ENCODE measurements at places on chromosomes 7 and 10.

DNA sequence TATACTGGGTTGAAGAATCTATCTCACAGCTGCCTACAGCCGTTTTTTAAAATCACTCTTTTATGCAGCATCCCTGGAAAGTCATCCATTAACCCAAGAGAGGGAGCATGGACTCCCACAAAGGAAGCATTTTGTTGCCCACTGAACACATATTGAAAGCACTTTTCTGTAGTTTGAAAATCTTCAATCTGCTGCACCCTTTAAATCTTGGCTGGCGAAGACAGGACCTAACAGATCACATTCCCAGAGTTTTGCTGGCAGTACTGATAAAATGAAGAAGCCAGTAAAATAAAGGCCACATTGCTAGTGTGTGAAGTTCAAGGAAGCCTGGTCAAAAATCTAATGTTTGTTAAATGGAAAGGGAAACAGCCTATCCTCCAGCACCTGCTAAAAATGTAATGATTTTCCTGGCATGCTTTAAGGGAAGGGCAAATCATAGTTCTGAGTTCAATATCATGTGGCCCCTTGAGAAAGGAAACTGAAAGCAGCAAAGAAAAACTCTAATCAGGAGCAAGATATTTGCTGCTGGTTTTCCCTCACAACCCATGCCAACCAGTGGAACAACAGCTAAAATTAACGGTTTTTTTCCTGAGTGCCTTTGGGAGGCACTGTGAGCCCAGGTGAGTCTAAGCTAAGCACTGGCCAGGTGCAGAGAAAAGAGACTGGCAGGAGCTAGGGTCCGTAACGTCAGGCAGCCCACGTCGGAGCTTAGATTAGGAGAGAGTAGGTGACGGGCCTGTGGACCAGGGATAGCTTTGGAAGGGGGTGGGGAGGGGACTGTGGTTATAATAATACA is 97.9 kb upstream of the PALS2 start:
- no peak for DNase-seq

DNA sequence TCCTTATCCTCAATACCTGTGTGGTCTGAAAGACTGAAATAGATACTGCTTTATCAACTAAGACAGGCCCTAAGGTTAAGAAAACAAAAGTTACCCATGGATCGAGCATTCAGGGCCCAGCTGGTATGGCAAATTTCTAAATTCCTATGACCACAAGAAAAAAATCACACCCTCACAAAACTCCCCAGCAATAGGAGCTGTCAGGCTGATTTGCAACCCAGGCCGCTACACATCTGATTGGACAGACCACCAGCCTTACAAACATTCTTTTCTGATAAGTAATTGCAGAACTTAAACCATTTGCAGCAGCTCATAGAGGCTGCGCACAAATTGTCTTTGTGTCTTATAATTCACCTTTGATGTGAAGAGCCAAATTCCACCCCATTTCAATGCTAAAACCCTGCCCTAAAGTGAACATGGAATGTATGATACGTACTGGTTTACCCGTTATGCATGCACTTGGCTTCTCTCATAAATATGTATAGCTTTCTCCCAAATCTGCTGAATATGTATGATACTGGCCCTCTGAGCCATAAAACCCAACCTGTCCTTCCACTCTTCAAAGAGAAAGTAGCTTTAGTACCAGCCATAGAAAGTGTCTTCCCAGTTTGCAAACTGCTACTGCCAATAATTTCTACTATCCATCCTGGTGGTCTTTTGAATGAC is 842.5 kb downstream of the GRID1 start:
- no peak for DNase-seq

DNA sequence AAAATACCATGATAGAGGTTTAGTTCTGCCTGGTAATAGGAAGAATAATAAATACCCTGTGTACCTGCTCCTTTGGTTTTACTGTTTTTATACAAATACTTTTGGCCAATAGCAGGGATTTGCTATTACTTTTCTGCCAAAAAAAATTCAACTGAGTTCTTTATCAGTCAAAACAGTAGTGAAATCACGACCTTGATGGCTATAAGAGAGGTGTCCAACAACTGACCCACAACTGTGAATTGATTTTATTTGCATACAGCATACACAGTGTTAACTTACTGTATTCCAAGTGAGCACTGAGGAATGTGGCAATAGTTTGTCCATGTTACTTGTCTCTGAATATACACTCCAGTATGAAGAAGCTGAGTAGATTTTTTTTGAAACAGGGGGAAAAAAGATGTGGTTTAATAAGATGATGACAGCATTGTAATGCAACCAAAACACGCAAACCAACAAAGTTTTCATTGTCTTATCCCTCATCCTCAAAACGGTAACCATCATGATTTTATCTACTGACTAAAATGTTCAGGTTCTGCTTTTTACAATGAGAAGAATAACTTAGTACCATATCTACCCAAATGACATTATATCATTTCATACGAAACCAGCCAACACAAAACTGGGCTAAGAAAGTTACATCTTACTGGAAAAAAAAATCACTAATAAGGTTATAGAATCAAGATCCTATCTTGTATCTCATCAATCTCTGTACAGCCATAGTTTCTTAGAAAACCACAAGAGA is 63.3 kb downstream of the GSAP start:
- DNase-seq = no peak

GRCh38 chr7:151247611-151248345 is 716 bp downstream of the SMARCD3 start:
- no peak for DNase-seq

DNA sequence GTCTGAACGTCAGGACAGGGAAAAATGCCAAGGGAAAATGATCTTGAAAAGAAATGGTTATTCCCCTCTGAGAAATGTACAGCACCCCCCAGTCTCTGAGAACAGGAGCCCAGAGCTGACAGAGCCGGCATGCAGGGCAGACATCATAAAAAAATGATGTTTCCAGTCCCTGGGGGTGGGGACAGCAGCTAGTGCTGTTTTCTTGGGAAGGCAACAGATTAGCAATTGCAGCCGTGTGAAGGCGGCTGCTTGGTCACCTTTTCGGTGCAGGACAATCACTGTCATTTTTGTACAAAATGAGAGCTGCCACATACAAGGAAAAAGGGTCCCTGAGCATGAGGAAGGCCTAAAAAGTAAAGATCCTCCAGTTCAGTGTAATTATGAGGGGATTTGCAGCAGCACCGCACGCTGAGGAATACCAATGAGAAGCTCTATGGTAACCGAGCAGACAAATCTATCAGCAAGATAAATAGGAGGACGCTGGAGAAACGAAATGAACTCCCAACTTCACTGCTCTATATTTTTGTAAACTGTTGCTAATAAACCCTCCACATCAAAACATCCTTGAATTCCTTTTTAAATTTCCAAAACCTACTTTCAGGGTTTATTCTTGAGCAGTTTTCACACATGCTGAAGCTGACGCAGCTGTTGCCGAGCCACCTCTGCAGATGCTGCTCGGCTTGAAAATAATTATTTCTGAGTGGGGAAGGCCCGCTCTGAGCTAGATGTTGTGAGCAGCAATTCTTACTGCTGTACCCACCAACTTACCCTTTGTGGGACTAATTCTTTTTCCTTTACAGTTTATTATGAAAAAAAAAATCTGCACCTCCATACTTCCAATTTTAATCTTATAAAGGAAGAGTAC is 98.2 kb upstream of the NEBL start:
- DNase-seq = no peak

GRCh38 chr10:110420401-110421193 is 77.1 kb upstream of the DUSP5 start:
- no peak for DNase-seq

All from activated CD4-positive, alpha-beta T cell treated with anti-CD3 and anti-CD28 coated beads for 24 hours (primary cell).